ENCODE measurements at places on chromosomes 12 and 14.

- no peak for DNase-seq
Observed at GRCh38 chr12:58301730-58302122, 360.4 kb downstream of the ATP23 start.

- DNase-seq: no peak
Observed at GRCh38 chr12:25184132-25184531, 10.8 kb downstream of the DNAI7 start.

DNA sequence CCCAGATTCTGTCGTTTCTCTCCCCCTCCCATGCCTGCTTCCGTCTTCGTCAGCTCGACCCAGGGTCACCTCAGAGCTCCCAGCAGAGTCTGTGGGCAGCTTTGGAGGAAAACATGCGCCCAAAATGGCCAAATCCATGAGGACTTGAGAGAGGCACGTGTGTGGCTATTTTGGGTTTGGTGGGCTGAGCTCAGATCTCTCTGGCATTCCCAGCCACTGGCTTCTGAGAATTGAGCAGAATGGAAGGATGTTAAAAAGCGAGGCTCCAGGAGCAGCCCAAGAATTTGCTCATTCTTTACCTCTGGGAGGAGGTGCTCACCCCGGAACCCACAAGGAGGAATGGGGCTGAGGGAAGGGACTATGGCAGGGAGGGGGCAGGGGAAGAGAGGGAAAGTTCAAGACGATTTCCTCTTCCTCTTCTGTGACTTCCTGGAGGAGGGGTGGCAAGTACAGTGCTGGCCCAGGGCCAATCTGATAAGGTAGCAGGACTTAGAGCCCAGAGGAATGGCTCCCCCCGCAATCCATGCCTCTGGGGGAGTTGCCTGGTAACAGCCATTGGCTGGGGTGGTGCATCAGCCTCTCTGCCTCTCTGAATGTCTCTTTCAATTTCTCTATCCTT is 20.1 kb downstream of the TSPAN9 start:
- DNase-seq: peak; percentile 68

- DNase-seq: no peak
Observed at GRCh38 chr12:51653431-51653830, 62.4 kb downstream of the SCN8A start.

GRCh38 chr14:95018821-95019220 is 138.5 kb downstream of the DICER1 start:
- peak; percentile 3 for DNase-seq
